ENCODE measurements at places on chromosomes 6 and 20. TPM values are rescaled to one million over a fixed set of nuclear protein-coding genes. Genes with fewer than 3 reads are reported as not detected.

The TCP11 gene
- total RNA-seq = not detected

The NEU1 gene
- 24.1 TPM for total RNA-seq

- peak; percentile 41 for DNase-seq
Observed at GRCh38 chr20:19493794-19494495, 264.1 kb upstream of the RIN2 start.

GRCh38 chr6:41939176-41939847 is 2.3 kb downstream of the CCND3 start:
- DNase-seq = peak; percentile 76

DNA sequence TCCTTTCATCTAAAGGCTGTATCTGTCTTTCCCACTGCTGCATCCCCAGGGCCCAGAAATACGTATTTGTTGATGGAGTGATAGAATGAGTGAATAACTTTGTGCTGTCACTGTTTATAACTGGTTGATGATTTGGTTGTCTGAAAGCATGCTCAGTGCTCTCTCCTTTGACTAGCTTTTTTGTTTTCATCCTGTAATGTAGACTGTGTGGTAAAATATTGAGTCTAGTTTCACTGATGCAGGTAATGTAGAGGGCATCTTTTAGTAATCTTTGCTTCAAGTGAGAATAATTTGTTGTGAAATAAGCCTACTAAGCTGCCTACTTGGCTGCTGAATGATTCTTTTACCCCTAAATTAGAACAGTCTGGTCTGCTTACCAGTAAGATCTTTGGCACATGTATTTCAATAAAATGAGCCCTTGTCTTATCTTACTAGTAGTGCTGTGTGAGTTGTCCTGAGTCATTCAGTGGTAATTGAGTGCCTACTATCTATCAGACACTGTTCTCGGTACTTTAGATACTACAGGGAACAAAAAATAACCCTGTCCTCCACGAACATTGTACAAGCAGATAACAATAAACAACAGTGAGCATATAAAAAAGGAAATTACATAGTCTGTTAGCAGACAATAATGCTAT is 39.9 kb downstream of the MAPK14 start:
- no peak for DNase-seq

GRCh38 chr6:23870496-23870895 is 255.5 kb upstream of the NRSN1 start:
- no peak for DNase-seq

Data from Right ventricle myocardium superior (tissue), 1 donor.